ENCODE measurements at places on chromosomes 7 and 10.

DNA sequence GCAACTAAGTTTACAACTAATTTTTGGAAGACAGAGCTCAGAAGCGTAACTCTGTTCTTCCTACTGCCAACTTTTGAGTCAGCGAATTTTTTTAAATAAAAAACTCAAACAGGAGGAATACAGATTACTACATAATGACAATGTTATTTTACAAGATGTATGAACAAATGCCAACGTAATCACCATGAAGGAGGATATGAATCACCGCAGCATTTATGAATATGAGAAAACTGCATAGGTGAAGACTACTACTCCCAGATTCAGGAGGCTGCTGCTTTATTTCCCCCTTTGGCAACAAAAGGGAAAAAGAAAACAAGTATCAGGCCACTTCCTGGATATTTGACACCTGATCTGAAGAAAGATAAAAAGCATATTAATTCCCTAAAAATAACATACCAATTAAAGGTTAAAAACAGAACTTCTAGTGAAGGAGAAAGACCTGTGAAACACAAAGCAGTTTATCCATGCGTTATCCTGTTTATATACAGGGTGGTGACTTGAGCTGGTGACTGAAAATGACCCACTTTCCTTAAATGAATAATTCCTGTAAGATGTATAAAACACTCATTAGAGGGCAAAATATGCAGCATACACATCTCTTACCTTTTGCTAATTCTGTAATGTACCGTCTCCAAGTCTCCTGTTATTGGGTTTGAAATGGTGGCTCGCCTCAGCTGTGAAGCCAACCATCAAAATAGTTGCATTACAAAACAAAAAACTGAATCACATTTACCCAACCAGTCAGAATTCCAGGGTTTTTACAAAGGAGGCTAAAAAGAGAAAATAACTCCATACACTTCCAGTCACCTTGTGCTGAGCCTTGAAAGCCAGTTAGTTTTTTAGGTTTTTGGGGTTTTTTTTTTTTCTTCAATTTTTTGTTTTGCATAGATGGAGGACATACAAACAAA, 52.0 kb downstream of the P4HA1 start:
- DNase-seq, result no peak

- DNase-seq, result no peak
Observed at GRCh38 chr7:22447008-22447407, 53.0 kb downstream of the STEAP1B start.

DNA sequence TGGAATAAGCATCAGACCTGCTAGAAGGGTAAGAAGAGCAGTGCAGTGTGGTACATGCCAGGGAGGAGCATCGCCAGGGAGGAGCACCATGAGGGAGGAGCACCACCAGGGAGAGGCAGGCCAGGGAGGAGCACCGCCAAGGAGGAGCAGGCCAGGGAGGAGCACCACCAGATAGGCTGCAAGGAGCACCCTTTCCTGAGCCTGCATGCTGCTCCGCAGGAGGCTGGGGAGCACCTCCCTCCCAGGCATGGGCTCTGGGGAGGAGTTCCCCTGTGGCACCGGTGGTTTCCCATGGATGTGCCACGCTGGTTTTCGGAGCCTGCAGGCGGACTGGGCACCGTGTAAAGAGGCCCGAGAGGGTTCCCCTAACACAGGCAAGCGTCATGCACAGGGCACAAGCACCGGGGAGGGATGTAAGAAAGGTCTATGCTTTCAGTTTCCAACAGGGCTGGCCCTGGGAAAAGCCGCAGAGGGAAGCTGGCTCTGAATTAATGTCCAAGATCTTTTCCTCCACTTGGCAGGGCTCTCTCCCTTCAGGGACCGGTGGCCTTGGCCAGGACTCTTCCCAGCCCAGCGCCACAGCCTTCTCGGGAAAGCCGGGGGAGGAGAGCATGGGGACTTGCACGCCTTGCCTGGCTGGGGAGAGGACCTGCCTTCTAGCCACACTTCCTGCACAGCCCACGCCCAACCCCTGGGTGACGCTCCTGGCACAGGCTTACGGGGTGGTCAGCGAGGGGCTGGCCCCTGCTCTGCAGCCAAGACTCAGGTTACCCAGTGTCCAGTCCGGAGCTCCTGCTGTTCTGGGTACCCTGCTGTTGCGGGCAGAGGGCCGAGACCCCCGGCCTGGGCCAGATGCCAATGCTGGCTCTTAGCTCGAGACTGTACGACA, 11.5 kb upstream of the GPER1 start:
- no peak for DNase-seq

GRCh38 chr7:144027070-144027469, 21.7 kb upstream of the OR2A5 start:
- DNase-seq, result peak; percentile 10

DNA sequence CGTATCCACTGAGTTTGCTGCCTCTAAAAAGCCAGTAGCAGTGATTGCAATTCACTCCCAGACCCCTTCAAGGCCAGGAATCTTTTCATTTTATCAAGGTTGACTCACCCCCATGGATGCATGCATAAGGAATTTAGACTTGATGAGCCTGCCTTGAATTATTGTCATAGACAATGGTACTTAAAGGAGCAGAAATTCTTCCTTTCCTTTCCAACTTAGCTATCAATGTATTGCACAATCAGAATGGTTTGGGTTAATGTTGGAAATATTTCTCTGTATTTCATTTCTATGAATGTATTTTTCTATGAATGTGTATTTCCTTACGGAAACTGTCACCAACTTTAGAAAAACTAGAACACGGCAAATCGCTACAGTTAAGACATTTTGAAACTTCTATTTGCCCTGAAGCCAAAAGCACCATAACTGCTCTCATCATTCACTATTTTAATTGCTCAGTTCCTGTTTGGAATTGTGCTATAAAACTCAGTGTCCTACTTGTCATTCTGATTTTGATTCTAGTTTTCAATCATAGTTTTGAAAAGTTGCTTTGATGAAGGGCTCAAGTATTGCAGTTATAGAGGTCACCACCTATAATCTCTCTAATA, 355.7 kb upstream of the AKR1E2 start:
- DNase-seq, result no peak

DNA sequence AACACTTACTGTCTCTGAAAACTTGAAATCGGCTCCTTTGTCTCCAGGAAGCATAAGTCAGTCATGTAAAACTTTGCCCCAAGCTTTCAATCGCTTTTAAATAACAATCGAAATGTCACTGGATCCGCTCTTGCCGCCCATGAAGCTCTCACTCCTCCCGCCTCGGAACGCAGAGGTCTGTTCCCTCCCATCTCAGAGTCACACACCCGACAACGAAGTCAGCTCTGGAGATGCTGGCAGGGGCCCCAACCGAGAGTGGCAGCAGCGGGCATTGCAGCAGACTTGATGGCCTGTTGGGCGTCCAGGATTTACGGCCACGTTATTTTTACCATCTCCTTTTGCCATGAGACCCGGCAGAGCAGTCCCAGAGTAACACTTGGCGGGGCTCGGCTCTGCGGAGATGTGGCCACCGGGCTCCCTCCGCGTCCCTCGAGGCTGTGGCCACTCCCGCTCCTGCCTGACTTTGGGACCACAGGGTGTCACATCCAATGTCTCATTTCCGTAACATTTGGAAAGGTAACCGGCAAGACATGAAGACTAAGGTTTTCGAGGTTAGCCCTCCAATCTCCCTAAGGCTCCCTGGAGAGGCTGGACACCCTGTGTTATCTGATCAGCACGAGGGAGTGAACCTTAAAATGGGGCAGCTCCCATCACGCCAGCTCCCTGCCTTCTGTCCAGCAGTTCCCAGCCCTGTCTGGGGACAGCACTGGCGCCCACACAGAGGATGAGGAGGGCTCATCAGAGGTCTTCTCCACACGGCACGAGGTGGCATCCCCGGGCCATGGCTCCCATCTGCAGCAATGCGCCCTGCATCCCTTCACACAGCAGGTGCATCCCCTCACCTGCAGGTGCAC, 62.8 kb upstream of the ADGRA1 start:
- no peak for DNase-seq

GRCh38 chr7:7151285-7151684, 31.1 kb upstream of the C1GALT1 start:
- no peak for DNase-seq

DNA sequence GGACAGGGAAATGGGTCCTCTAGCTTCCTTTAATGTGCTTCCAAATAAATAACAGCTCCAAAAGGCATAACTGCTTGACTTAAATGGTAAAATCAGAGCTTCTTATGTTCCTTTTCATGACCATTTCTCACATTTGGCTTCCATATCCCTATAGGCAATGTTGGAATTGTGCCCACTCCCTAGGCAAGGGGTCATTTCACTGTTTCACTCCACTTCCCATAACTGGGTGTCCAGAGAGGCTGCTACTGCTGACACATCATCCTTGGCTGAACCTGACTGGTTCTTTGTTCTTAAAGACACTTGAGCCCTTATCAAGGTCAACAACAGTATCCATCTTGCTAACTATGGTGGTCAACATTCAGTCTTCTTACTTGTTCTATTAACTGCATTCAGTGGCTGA, 37.1 kb downstream of the PRTFDC1 start:
- DNase-seq, result no peak

DNA sequence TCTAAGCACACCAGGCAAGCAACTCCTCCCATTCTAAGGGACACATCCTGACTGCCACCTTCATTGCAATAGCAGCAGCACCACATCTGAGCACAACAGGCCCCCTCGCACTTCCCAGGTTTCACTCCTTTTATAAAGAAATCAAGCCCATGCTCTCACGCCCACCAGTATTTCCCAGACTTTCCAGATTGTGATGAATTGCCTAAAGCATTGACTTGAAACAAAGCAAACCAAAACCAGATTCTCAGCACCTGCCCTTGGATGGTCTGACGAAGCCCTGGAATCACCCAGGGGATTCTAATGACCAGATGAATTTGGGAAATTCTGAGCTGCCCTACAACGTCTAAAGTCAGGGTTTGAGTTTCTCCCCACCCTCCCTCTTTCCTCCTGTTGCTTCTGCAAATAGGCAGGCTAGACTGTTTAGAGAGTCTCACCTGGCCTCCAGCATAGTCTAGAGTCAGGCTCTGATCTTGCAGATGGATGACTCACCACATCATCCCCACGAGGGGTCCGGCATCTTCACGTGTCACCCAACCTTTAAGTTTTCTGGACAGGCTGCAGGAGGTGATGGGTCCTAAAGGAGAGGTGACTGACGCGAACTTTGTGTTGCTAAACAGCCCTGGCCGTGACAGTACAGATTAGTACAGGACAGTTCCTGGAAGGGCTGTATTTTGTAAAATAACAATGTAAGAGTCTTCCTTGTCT, 198.0 kb downstream of the SKIDA1 start:
- DNase-seq, result no peak

GRCh38 chr10:104146882-104147281, 24.9 kb downstream of the SFR1 start:
- DNase-seq, result peak; percentile 21

GRCh38 chr7:115924411-115924810, 106.2 kb downstream of the TFEC start:
- no peak for DNase-seq

- no peak for DNase-seq
Observed at GRCh38 chr7:27897001-27897400, 157.0 kb downstream of the TAX1BP1 start.

GRCh38 chr7:34168013-34168412, 262.7 kb downstream of the BMPER start:
- DNase-seq, result no peak

GRCh38 chr7:14691597-14692203, 210.9 kb downstream of the DGKB start:
- no peak for DNase-seq

DNA sequence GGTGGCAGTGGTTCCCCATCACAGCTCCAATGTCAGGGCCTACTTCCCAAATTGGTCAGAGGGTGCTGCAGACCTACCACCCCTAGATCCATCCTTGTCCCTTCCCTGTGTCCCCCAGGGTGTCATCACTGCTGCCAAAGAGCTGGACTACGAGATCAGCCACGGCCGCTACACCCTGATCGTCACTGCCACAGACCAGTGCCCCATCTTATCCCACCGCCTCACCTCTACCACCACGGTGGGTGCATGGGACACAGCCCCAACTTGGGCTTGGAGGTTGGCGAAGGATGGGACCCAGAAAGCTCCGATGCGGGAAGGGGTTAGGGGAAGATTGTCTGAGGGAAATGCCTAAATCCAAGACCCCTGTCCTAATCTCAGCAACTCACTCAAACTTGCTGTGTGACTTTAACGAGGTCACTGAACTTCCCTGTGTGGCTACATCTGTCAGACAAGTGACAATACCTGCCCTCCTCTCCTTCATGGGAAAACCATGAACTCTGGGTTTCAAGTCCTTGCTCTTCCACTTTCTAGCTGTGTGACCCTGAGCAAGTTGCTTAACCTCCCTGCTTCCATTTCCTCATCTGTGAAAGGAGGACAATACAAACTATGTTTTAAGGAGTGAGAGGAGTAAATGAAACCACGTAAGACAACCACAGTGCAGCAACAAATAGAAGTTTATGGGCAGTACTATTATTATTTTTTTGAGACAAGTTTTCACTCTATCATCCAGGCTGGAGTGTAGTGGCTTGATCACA, 4.9 kb upstream of the VSIR start:
- no peak for DNase-seq

DNA sequence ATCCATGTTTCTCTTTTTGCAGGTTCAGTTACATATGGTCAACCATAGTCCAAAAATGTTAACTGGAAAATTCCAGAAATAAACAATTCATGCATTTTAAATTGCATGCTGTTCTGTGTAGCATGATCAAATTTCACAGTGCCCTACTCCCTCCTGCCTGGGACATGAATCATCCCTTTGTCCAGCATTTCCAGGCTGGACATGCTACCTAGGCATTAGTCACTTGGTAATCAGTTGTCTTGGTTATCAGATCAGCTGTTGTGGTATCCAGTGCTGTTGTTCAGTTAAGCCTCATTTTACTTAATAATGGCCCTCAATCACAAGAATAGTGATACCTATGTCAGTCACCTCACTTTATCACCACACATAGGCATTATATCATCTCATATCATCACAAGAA, 7.3 kb upstream of the PNLIP start:
- no peak for DNase-seq

GRCh38 chr10:128091636-128092210, 34.5 kb downstream of the MKI67 start:
- DNase-seq, result no peak

DNA sequence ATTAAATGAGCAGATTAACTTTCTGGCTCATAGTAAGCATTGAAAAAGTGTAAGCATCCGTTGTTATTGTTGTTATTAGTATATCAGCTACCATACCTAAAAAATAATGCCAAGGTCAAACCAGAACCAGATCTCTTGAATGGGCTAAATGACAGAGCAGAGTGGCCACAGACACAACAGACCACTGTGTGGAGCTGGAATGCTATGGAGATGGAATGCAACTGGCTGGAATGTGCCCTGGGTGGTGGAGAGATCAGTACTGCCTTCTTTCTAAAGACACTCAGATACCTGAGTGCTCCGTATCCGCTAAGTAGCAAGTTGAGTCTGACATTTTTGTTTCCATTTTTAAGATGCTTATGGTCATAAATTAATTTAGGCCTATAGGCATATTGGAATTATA, 20.5 kb upstream of the DNAJB12 start:
- DNase-seq, result no peak

GRCh38 chr7:119397156-119397555, 875.8 kb upstream of the KCND2 start:
- DNase-seq, result no peak

GRCh38 chr7:124029396-124030188, 3.3 kb downstream of the TMEM229A start:
- no peak for DNase-seq
